ENCODE measurements at places on chromosomes 3 and 15.
A peak's percentile ranks its signal among the peaks of the same experiment; 100 is the strongest.

- peak; percentile 44 for DNase-seq
Observed at GRCh38 chr3:124780761-124781475, 50.7 kb downstream of the UMPS start.

- DNase-seq = no peak
Observed at GRCh38 chr15:60424006-60424405, 26.2 kb upstream of the ANXA2 start.

GRCh38 chr15:71124937-71125790, 9.9 kb downstream of the THSD4 start:
- DNase-seq = no peak

DNA sequence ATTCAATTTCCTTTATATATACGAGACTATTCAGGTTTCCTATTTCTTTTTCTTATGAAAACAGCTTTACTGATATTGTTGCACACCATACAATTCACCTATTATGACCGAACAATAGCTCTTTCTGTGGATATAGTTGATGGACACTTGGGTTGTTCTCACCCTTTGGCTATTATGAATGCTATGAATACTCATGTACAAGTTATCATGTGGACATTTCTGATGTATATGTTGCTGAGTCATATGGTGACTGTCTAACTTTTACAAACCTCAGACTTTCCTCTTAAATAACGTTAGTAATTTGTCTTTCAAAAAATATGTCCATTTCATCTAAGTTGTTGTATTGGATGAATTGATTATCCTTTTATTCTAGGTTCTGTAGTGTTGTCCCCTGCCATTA, 15.7 kb upstream of the USF3 start:
- no peak for DNase-seq

- DNase-seq = no peak
Observed at GRCh38 chr3:27990837-27991236, 250.6 kb upstream of the CMC1 start.

GRCh38 chr3:73291541-73291940, 230.1 kb downstream of the EBLN2 start:
- no peak for DNase-seq

- no peak for DNase-seq
Observed at GRCh38 chr3:147422601-147423536, 13.7 kb downstream of the ZIC1 start.

DNA sequence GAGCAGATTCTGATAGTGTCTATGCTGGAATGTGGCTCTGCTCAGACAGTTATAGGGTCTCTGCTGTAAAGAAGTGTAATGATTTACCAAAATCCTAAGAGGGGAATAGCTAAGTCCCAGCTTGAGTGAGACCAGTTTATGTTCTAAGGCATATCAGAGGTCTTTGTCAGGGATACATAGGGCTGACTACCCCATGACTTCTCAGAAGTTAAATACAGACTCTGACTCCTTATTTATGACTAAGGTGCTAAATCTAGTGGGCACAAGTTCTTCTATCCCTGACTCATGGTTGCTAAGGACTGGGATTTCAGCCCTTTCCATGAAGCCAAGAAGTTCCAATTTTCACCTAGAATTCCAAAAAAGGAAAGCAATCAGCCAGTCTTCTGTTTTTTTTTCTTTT, 192.6 kb upstream of the POU1F1 start:
- no peak for DNase-seq

GRCh38 chr3:186319945-186320344, 42.1 kb downstream of the DGKG start:
- DNase-seq = no peak

GRCh38 chr15:89575656-89576416, 567 bp downstream of the TICRR start:
- no peak for DNase-seq

DNA sequence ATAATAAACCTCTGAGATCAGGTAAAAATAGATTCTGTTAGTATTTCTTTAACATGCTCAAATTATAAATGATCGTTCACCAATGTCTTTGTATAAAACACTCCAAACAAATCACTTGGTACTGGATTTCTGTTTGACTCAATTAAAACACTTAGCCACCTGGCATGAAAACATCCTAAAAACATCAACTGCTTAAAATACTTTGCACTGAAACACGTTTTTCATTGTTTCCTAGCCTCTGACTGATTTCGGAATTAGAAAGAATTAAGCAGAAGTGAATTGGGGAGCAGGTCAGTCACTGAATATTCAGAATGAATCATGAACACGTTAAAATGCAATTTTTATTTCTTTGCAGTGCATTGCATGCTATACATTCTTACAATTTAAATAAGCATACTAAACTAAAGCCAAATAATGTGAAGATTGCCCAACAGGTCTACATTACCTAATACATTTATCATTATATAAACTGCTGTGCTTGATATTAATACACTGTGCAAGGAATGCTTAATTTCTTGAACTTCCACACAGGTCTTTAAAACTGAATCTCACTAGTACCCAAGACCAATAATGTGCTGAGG, 1.6 kb downstream of the THRB start:
- DNase-seq = no peak

Data from hippocampal formation (tissue), 2 donors.